Thoracic aorta (tissue), 2 donors: ENCODE measurements at places on chromosomes 7 and 10. TPM values are rescaled to one million over a fixed set of nuclear protein-coding genes. Genes with fewer than 3 reads are reported as not detected.

DNA sequence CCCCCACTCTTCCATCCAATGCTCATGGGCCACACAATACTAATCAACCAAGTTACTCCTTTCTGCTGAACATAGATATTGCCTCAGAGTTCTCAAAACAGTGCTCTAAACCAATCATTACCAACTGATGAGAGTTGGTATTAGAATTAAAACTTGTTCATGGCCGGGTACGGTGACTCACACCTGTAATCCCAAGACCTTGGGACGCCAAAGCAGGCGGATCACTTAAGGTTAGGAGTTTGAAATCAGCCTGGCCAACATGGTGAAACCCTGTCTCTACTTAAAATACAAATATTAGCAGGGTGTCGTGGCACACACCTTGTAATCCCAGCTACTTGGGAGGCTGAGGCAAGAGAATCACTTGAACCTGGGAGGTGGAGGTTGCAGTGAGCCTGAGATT is 8.2 kb downstream of the TM9SF3 start:
- no peak for DNase-seq

- no peak for DNase-seq
Observed at GRCh38 chr7:135512135-135512887, 2.4 kb upstream of the CNOT4 start.

DNA sequence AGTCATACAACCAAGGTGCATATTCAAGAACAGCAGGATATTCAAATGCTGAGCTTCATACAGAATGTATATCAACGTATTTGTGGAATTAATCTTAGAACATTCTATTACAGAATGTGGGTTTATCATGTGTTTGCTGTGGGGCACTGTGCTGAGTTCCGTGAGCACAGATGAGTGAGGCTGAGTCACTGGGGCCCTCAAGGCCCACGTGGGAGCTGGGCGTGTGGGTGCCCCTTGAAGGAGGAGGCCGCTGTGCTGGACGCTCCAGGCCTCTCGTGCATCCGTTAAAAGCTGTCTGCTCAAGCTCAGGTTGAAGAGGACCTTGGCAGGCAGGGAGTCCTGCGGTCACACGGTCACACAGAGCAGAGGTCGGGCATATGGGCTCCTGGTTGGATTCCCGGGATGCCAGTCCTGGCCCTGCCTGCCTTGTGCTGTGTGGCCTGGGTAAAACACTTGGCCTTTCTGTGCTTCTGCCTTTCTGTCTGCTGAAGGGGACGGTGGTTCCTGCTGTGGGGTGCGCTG is 70.1 kb downstream of the GLRX3 start:
- DNase-seq: no peak

- DNase-seq: no peak
Observed at GRCh38 chr10:98400482-98400881, 14.5 kb downstream of the PYROXD2 start.

DNA sequence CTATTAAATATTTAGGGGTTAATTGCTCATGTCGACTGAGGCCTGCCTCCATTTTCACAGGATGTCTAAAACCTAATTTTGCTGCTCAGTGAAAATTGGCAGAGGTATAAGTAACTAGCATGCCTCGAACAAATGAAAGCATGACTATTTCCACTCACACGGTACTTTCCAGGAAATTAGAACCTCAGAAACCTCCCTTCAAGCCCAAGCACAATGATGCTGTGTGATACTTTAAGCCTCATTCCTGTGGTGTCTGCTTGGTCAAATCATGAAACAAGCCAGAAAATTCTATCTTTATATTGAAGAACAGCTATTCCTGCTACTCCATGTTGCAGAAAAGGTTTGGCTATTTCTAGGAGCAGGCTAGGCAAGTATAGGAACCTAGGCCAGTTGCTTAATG is 203.0 kb downstream of the SORCS3 start:
- DNase-seq: no peak

DNA sequence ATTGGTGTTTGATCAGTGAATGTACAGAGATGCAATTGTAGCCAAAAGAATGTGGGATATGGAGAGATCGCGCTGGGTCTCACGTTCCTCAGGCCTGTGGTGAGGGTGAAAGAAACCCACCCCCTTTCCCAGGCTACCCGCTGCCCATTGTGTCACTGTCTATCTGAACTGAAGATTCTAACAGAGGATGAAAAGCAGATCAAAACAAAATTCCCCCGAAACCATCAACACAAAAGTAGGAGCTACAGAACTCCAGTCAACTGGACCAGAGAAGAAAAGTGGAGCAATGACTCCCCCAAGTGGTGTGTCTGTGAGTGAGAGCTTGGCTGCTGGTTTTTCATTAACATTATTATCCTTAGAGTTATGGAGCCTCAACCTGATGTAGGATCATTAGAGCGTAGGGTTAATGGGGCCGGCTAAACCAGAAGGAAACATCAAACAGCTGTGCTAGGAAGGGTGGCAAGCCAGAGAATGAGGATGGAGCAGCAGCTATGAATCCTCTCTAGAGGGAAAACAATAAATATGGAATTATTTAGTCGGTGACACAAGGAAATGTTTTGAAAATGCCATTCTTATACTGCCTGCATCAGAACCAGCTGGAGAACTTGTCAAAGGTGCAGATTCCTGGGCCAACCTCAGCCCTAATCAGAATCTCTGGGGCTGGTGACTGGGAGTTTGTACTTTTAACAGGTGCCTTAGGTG is 38.3 kb downstream of the AKR1B1 start:
- no peak for DNase-seq

DNA sequence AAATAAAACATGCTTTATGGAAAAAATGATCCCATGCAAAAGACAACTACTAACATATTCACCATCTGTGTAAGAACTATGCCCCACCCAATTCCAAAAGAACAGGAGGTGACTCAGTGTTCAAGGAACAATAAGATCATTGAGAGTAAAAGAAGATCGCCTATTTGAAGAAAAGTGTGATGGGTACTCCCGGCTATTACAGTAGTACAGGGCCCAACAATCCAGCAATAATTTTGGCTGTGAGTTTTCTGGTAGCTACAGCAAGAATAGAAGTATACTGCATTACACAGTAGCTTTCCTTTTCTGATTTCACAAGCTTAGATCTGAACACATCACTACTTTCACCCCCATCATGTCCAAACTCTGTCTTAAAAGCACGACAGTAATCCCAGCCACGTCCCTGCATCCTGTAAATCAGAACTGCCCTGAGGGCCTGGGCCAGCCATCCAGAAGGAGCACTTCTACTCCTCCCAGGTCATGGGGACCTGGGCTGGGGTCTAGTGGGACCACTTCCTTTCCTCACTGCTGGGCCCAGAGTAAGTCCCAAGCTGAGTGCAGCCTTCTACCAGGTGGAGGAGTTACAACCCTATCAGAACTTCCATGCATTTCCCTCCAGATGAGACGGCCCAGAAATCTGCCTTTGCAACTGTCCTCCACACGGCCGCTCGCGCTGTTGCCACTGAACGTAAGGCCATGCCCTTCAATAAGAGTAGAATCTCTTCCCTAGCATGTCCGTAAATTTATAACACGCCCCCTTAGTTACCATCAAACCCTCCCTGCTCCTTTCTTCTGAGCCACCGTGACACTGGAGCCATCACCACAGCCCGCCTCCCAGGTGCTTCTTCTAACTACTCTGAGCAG is 7.9 kb downstream of the ESYT2 start:
- DNase-seq: no peak

DNA sequence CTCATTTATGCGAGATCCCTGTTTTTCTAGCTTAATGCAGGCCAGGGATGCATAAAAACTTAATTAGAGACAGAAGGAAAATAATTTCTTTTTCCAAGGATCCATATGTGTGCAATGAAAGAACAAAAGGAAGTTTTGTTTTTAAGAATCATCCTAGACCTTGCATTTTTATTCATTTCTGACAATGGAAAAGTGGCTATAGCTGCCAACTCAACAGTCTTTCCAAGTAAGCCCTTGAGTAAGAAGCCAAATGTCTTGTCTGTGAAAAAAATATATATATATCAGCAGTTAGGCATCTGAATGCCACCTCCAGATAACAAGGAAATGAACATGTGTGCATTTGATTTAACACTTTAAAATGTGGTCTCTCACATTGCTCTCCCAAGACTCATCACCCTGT is 1397.6 kb downstream of the GATA3 start:
- DNase-seq: no peak

DNA sequence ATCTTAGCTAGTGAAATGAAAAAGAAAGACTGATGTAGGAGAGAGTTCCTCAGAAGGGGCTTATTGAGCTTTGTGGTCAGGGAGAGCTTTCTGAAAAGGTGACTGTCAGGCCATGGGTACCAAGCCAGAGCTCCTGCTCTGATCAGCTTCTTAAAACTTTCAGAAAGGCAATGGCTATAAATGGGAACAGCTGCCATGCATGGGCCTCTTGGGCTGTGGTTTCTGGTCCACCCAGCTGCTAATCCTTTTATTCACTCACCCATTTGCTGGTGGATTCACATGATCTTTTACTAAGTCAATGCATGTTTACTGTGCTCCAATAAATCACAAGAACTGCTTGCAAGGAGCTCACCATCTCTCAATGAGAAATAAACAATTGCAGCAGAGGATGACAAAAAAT is 60.1 kb upstream of the ZPBP start:
- DNase-seq: no peak

DNA sequence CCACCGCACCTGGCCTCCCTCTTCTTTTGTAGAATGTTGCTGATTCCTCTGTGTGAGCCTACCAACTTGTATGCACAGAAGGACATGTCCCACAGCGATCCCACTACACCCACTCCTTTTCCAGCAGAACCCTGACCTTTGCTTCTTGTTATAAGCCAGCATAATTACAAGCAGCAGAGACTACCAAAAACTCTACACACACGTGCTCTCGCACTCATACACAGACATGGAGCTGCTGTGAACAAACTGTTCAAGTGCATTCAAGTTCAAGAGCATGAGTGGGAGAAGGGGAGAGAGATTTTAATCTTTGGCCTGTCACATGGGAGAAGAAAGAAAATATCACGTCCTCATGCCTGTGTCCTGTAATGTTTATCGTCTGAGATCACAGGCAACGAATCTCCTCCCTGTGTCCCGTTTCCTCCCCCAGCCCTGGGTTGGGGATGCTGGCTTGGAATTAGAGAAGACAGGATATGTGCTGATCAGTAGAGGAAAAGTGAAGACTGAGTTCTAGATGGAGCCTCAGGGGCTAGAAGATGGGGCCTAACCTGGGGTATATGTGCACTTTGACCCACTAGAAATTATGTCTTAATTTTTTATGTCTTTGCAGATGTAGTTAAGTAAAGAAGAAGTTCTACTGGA is 79.6 kb downstream of the NHLRC2 start:
- DNase-seq: no peak

GRCh38 chr7:33550979-33551378 is 354.4 kb upstream of the BMPER start:
- DNase-seq: no peak

DNA sequence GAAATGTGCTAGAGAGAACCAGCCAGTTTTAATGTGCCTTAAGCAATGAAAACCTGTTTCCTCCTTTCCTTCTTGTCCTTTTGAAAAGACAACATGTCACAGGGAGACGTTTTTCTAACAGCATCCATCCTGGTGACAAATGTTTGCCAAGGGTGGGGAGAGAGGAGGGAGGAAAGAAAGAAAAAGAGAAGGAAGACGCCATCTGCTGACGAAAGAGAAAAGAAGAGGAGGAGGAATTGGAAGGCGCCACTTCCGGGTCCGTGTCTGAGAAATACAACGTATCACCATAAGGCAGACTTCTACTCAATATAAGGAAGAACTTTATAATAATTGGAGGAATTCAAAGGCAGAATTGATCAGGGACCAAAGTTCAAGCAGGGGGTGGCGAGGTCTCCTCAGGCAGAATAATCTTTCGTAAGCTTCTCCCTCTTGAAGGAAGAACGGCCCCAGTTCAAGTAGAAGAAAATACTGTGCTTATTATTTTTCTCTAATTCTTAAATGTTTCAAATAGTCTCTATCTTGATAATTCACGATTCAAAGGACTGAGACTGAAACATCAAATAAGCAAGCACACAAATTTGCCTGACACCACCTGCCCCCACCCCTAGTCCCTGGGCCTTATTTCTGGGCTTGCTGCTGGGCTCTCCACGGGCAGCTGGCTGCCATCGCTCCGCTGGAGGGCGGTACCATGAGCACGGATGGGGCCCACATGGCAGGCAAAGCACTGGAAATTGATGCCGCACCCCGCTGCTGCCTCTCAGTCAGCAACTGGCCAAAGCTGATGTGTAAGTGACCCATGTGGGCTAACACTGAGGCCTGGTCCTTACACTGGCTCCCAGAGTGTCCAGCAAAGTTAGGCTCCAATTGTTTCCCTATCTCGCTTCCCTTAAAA is 273.7 kb upstream of the KLF14 start:
- no peak for DNase-seq

DNA sequence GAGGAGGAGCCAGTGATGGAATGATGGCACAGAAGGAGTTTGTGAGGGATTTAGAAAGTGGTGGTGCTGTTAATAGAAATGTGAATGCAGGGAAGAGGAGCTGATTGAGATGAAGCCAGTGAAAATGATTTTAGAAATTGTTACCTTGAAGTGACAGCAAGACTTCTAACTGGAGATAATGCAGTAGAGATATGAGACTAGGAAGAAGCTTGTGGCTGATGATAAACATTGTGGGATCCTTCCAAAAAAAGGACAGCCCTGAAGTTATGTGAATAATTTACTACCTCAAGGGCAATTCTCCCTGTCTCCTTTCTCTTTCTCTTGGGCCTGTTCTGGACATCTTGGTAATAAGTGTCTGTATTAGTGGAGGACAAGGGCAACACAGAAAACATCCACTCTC is 138.6 kb downstream of the LSMEM1 start:
- DNase-seq: no peak

- DNase-seq: no peak
Observed at GRCh38 chr7:27173956-27174873, at the start of gene HOXA10. Gene HOXA10 (minus strand): TSS chr7:27174320. CDS start chr7:27174306, 14 bp downstream.

DNA sequence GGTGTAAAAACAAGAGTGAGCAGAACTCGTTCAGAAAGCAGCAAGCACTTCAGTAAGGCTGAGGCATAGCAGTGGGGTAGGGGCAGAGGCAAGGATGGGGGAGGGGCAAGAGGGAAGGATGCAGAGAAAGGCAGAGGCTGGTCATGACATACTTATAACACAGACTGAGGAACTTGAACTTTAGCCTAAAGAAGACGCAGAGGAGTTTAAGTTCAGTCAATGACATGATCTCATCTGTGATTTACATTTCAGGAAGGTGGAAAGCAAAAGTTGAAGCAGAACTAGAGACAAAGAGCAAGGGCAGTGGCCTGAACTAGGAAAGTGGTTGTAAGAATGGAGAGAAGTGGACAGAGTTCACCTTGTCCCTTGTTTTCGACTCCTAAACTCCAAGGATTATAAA is 15.8 kb downstream of the MACC1 start:
- no peak for DNase-seq

DNA sequence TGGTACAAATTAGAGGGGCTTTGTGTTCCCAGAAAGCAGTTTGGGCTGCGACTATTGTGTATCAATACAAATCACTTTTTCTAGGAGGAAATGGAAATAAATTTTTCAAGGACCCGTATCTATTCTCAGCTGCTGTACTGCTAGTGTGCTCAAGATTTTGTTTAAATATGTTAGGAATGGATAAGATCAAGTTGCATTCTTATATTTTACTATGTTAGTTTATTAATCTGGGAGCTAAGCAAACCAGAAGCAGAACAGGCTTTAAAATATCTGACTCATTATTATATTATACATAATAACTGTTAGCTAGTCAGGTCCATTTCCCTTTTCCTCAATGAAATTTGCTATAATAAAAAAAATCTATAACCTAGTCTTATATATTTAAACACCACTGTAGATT is 11.1 kb upstream of the GLCCI1 start:
- no peak for DNase-seq

- DNase-seq: no peak
Observed at GRCh38 chr10:132974886-132975830, 32.8 kb upstream of the CFAP46 start.

GRCh38 chr7:158414002-158414401 is 173.6 kb downstream of the PTPRN2 start:
- DNase-seq: no peak

Gene NT5C2
- 114 TPM for total RNA-seq

Gene GOT1
- total RNA-seq: 14.3 TPM

Gene FBXL13
- 2.5 TPM for total RNA-seq
